ENCODE measurements at places on chromosomes 12 and 14. TPM values are rescaled to one million over a fixed set of nuclear protein-coding genes. Genes with fewer than 3 reads are reported as not detected.

Gene TAS2R8
- not detected for total RNA-seq

- no peak for DNase-seq
Observed at GRCh38 chr14:96594961-96595360, 92.8 kb downstream of the PAPOLA start.

DNA sequence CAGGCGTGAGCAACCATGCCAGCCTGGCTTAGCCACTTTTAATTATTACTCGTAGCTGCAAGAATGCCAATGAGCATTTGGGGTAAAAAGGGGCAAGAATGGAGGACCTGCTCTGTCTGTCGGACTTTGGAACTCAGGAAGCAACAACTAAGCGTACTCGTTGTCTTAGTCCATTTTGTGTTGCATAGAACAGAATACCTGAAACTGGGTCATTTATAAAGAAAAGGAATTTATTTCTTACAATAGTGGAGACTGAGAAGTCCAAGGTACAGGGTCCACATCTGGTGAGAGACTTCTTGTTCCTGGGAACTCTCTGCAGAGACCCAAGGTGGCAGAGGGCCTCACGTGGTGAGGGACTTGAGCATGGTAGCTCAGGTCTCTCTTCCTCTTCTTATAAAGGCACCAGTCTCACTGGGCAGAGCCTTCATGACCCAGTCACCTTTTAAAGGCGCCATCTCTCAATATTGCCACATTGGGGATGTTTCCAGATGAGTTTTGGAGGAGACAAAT lies 29.2 kb downstream of the SLC35E3 start:
- no peak for DNase-seq

- DNase-seq: peak; percentile 34
Observed at GRCh38 chr14:50533806-50534205, 1.4 kb upstream of the MAP4K5 start.

GRCh38 chr12:131571827-131572226 lies 139.1 kb upstream of the SFSWAP start:
- no peak for DNase-seq
